SHP77 treated with DMSO at 0.1 percent for 48 hours (cell line): ENCODE measurements at places on chromosomes 7 and 10.
A peak's percentile ranks its signal among the peaks of the same experiment; 100 is the strongest.

DNA sequence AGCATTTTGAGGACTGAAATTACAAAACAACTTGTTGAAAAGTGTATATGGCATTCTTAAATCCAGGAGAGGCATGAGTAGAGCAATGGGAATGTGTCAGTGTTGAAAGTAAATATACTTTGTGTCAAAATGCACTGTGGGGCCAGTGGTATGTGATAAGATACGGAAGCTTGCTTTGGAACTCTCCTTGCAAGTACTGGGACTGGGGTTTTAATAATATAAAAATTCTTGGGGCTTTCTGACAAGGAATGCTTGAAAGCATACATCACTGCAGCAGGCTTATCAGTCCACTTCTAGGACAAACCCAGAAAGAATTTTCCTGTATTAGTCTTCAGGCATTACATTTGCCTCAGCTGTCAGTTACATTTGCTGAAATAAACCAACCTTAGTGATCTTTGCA, 472.8 kb upstream of the FZD8 start:
- DNase-seq, result no peak

GRCh38 chr7:17849504-17849903, 90.8 kb downstream of the SNX13 start:
- no peak for DNase-seq

GRCh38 chr7:105661625-105662024, 80.3 kb upstream of the EFCAB10 start:
- no peak for DNase-seq

- DNase-seq, result no peak
Observed at GRCh38 chr10:110211465-110211843, 4.0 kb downstream of the MXI1 start.

- DNase-seq, result no peak
Observed at GRCh38 chr10:133241501-133242205, 4.0 kb downstream of the VENTX start.

- DNase-seq, result no peak
Observed at GRCh38 chr7:144523621-144524020, 120.1 kb upstream of the NOBOX start.

DNA sequence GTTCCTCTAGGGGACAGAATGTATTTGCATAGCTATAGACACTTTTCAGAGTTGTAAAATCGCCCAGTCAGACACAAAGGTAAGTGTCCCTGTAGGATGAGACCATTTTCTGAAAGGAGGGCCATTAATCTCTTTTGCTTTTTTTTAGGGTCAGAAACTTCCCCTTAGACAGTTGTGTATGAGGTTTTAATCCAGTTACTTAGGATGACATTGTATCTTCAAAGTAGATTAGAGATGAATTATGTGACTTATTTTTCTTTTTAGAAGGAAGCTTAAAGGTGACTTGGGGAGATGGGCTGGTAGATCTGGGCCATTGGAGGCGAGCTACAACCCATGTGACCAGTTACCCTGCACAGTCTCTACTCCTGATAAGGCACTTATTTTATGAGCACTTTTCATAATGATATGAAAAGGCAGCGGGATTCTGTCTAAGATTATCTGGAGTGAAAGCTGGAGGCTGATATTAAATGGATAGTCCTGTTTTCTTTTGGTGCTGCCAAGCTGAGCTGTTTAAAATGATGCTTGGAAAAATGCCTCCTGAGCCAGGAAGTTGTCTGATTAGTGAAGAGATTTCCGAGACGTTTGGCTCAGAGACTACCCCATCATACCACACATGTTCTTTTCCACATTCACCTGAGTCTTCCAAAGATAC, 264.3 kb downstream of the AUTS2 start:
- DNase-seq, result no peak

DNA sequence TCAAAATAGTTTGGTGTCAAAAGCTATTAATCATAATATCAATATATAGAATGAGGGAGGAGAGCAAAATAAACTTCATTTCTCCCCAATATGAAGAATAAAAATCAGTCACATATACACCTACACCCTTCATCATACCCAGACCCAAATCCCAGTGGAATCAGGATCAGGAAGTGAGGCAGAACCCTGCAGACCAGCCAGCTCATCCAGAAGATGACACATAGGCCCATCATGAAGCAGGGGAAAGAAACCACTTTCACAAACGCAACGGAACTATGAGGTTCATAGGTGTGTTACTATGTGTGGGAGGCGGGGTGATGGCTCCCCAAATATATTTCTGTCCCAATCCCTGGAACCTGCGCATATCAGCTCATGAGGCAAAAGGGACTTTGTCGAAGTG, 89.0 kb downstream of the RSU1 start:
- no peak for DNase-seq

DNA sequence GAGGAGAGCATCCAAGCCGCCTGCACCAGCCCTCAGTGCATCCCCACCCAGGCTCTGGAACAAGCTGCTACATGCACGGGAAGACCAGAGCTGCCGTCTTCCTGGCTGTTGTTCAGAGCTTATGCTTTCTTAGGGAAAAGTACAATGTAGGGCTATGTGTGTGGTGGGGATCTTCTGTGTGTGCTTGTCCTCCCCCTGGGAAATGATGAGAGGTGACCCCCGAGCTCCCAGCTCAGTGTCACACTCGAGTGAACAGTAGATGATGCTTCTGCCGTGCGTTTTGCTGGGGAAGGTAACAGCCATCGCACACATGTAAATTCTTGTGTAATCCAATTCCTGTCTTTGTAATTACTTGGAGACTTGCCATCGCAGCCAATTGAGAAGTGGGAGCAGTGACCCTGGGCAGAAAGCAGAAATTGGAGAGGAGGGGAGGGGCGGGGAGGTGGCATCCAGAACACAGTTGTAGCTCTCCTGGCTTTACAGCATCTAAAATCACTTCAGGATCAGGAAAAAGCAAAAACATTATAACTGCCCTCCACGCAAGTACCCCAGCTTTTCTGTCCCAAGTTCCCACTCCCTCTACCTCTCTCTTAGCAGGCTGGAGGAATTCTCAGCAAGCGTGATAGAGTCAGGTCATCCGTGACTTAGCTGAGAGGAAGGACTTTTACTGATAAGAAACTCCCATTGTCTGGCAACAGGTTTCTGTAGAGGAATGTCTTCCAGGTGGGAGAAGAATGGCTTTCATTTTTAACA, 149.6 kb downstream of the TCF7L2 start:
- DNase-seq, result peak; percentile 9

- no peak for DNase-seq
Observed at GRCh38 chr7:151936207-151936606, 20.0 kb upstream of the GALNTL5 start.

DNA sequence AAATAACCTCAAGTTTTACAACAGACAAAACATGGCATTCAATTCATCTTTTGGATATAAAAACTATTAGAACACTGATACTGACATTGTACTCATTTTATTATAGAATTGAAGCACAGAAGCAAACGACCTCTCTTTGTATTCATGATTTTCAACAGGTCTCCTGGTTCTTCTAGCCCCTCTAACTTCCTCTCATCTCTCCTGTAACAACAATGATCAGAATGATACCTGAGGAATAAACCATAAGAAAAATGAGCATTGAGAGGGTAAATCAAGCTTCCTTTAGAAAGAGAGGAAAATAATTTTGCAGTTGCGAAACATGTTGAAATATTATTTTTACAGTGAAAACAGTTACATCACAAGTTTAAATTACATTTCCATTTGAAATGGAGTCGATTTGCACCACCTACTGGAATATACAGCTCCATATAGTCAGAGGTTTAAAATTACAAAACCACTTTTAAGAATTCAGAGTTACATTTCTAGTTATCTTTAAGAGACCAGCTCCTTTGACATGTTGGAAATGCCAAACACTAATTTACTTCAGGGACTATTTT, 17.5 kb upstream of the TEX36 start:
- no peak for DNase-seq

- DNase-seq, result no peak
Observed at GRCh38 chr10:44205067-44205466, 179.8 kb downstream of the CXCL12 start.

GRCh38 chr10:132626019-132626760, 88.6 kb downstream of the INPP5A start:
- no peak for DNase-seq

- no peak for DNase-seq
Observed at GRCh38 chr10:24255881-24256311, 47.0 kb downstream of the KIAA1217 start.
